Naive B cell (primary cell): ENCODE measurements at places on chromosomes 4 and X.

- no peak overlapping the region for H3K4me3 ChIP-seq
- H3K27ac ChIP-seq = no peak overlapping the region
- H3K27me3 ChIP-seq = peaks cover 22% of the 10 kb centered on the region
- H3K36me3 ChIP-seq = no peaks in the 10 kb centered on the region
- no peak for DNase-seq
Observed at GRCh38 chr4:99507349-99507748, 3.5 kb upstream of the C4orf17 start.

- no peak overlapping the region for H3K4me3 ChIP-seq
- no peak for DNase-seq
- no peaks in the 10 kb centered on the region for H3K36me3 ChIP-seq
- H3K27ac ChIP-seq = no peak overlapping the region
- H3K27me3 ChIP-seq = peaks cover 13% of the 10 kb centered on the region
Observed at GRCh38 chr4:8113611-8114377, 44.8 kb downstream of the ABLIM2 start.

DNA sequence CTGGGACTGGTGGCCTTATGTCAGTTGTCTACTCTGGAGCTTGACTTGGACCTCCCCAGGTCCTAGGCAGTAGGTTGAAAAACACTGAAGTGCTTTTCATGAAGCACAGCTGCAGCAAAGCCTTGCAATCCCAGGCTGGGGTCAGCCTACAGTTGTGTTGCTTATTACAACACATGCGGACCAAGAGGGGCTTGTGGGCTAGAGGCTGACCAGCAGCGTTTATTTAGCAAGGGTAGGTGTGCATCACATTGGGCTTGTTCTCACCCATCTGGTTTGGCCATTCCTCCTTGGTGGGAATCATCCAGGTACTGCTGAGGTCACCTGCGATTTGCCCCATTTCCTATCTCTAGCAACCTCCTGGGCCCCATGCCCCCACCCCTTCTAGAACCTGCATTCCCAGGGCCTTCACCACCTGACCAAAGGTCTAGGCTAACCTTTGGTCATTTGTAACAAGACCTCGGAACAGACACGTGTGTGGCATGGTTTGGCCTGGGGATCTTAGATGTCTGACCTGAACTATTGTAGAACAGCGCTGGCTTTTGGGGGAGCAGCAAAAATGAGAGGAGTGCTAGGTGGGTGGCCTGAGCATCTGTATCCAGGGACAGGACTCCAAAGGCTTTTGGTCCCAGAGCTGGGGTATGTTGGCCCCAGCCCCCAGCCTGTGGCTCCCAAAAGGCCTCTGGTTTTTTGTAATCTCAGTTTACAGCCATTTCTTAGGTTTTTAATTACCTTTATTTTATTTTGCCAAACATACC is 3.0 kb downstream of the RPL10 start:
- no peak for DNase-seq
- H3K36me3 ChIP-seq = peaks cover 17% of the 10 kb centered on the region
- H3K27ac ChIP-seq = no peak overlapping the region
- H3K27me3 ChIP-seq = no peaks in the 10 kb centered on the region
- H3K4me1 ChIP-seq = peaks cover 26% of the 10 kb centered on the region
- peak overlapping the region; percentile 60 for H3K4me3 ChIP-seq

- DNase-seq = no peak
- H3K36me3 ChIP-seq = no peaks in the 10 kb centered on the region
- H3K27ac ChIP-seq = no peak overlapping the region
- no peaks in the 10 kb centered on the region for H3K4me1 ChIP-seq
Observed at GRCh38 chr4:127601029-127601428, 31.7 kb upstream of the INTU start.

DNA sequence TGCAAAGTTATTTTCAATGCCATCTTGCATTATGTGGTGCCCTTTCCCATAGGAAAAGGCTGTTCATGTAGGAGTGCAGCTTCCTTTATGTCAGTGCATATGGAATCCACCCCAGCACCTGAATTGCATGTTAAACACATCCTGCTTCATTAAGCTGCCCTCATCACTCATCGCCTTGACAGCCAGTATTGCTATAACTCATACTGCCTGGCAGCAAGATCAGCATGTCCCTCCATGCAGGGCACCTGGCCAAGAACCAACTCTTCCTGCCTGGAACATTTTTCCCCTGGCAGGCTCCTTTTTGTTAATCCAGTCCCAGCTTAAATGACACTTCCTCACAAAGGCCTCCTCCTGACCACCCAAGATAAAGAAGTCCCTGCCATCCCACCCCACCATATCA is 23.5 kb upstream of the CA5B start:
- H3K4me3 ChIP-seq = peak overlapping the region; percentile 23
- peaks cover 8% of the 10 kb centered on the region for H3K36me3 ChIP-seq
- H3K27me3 ChIP-seq = no peaks in the 10 kb centered on the region
- H3K27ac ChIP-seq = no peak overlapping the region

- no peaks in the 10 kb centered on the region for H3K27me3 ChIP-seq
- DNase-seq = no peak
- H3K36me3 ChIP-seq = no peaks in the 10 kb centered on the region
- H3K27ac ChIP-seq = no peak overlapping the region
- H3K4me3 ChIP-seq = no peak overlapping the region
Observed at GRCh38 chr4:158016511-158016910, 156.3 kb downstream of the GASK1B start.

GRCh38 chr4:114320126-114320525 is 278.5 kb upstream of the UGT8 start:
- H3K4me1 ChIP-seq = no peaks in the 10 kb centered on the region
- H3K4me3 ChIP-seq = no peak overlapping the region
- no peaks in the 10 kb centered on the region for H3K36me3 ChIP-seq
- DNase-seq = no peak
- no peak overlapping the region for H3K27ac ChIP-seq

DNA sequence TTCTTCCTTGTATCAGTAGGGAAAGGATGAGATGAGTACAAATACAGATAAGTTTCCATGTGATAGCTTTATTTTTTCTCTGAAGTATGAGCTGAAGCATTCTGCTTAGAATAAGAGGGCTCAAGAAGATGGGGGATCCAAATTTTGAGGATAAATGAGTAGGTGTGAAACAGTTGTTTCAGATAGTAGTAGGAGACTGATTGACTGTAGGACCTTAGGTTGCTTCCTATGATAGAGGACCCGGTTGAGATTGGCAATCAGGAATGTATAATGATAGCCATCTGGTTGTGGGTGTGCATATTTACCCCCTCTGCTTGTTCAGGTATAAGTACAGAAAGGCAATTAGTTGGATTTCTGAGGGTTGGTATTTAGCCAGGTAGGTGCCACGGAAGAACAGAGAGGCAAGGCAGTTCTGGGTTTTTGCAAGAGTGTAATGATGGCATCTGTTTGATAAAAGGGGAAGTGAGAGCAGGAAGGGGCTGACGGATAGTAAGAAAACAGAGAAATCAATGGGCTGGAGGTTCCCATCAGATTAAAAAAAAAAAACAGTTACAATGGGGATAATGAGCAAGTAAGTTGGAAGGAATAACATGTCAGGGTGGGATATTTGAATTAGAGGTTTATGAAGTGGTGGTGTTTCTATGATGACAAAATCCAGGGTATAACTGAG is 13.7 kb downstream of the OCRL start:
- no peak overlapping the region for H3K4me3 ChIP-seq
- DNase-seq = peak; percentile 46
- peaks cover 11% of the 10 kb centered on the region for H3K36me3 ChIP-seq
- no peak overlapping the region for H3K27ac ChIP-seq

DNA sequence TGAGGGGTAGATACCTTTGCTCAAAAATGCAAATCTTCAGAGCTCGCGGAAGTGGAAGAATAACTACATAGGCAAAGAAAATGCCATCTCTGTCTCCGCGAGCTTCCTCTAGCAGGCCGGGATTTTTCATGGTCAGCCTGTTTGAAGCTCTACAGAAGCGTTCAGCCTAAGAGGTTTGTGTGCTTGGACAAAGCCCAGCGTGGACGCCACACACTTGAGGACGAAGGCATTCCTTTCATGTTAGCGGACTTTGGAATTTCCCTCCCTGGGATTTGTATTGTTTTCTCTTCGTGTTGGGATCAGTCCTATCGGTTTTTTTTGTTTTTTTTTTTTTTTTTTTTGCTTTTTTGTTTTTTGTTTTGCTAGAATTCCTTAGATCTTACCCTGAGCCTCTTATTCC is 53.7 kb downstream of the SMIM31 start:
- H3K27ac ChIP-seq = no peak overlapping the region
- H3K36me3 ChIP-seq = no peaks in the 10 kb centered on the region
- DNase-seq = no peak
- no peaks in the 10 kb centered on the region for H3K27me3 ChIP-seq

GRCh38 chrX:53116101-53116500 is 22.2 kb downstream of the KANTR start:
- H3K27ac ChIP-seq = no peak overlapping the region
- no peaks in the 10 kb centered on the region for H3K4me1 ChIP-seq
- no peak for DNase-seq
- no peaks in the 10 kb centered on the region for H3K36me3 ChIP-seq

DNA sequence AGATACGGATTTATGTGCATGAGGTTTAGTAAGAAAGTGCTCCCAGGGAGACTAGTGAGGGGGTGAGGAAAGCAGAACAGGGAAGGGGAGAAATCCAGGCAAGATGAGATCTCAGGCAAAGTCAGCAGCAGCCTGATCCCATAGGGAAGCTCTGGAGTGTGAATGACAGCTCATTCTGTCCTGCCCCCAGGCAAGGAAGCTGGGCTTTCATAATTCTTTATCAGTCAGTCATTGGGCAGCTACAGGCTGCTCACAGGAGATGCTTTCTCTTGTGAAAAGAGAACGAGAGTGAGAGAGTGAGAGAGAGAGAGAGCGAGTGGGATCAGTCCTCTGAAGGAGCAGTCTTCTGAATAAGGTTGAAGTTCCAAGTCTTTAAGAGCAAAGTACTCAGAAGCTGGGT is 48.1 kb downstream of the SRPX start:
- no peak for DNase-seq
- H3K36me3 ChIP-seq = no peaks in the 10 kb centered on the region
- H3K4me3 ChIP-seq = no peak overlapping the region
- no peak overlapping the region for H3K27ac ChIP-seq
- H3K4me1 ChIP-seq = no peaks in the 10 kb centered on the region

DNA sequence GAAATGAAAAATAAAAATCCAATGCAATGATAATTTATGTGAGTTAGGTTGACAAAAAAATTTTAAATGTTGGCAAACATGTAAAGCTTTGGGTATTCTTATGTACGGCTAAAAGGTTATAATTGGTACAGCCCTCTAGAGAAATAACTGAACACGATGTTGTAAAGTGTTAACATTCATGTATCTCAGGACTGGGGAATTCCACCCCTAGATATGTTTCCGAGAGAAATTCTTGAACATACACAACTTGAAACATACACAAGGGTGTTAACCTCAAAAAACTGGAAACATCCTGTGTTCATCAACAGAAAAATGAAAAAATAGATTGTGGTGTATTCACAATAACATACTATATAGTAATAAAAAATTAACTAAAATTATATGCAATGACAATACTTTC is 91.8 kb downstream of the CHM start:
- H3K4me1 ChIP-seq = no peaks in the 10 kb centered on the region
- H3K4me3 ChIP-seq = no peak overlapping the region
- H3K27ac ChIP-seq = no peak overlapping the region
- no peak for DNase-seq
- H3K36me3 ChIP-seq = peaks cover 19% of the 10 kb centered on the region

DNA sequence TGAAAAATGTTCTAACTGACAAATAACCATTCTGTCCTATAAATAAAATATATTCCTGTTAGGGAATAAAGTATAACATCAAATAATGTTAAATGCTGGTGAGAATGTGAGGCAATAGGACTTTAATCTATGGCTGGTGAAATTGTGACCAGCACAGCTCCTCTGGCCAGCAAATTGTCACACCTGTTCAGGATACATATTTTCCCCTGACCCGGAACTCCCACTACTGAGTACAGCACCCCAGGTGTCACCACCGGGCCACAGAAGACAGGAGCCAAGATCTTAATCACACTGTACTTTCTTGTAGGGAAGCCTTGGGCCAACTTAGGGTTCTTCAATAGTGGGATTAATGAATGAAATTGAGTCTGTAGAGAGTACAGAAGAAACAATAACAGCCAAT is 33.2 kb downstream of the C4orf33 start:
- DNase-seq = no peak
- no peaks in the 10 kb centered on the region for H3K4me1 ChIP-seq
- no peak overlapping the region for H3K4me3 ChIP-seq
- H3K27ac ChIP-seq = no peak overlapping the region
- H3K27me3 ChIP-seq = peaks cover 5% of the 10 kb centered on the region

DNA sequence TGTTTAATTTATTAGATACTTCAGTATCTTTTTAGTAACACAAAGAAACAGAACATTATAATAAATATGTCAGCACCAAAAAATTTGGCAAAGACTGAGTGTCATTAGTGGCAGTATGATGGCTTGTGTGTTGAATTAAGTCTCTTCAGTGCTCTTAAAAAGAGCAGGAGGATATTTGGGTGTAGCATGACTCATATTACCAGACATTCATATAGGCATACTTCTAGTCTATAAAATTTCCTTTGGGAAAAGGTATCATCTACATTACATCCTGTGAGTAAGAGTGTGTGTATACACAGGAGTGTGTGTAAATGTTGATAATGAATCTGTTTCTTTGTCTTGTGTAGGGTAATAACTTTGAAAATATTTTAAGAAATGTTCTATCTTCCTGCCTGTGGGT is 135.7 kb downstream of the CNKSR2 start:
- H3K27ac ChIP-seq = no peak overlapping the region
- no peaks in the 10 kb centered on the region for H3K27me3 ChIP-seq
- no peak for DNase-seq
- H3K36me3 ChIP-seq = peaks cover 3% of the 10 kb centered on the region
- no peak overlapping the region for H3K4me3 ChIP-seq

GRCh38 chr4:37825968-37826294 is 555 bp upstream of the PGM2 start:
- H3K36me3 ChIP-seq = peaks cover 10% of the 10 kb centered on the region
- peaks cover 25% of the 10 kb centered on the region for H3K4me1 ChIP-seq
- H3K4me3 ChIP-seq = peak overlapping the region; percentile 94
- no peak for DNase-seq
- H3K27ac ChIP-seq = peak overlapping the region; percentile 94

GRCh38 chrX:24799565-24799964 is 105.8 kb downstream of the POLA1 start:
- H3K27ac ChIP-seq = no peak overlapping the region
- peaks cover 7% of the 10 kb centered on the region for H3K36me3 ChIP-seq
- H3K4me3 ChIP-seq = no peak overlapping the region
- no peaks in the 10 kb centered on the region for H3K27me3 ChIP-seq
- no peaks in the 10 kb centered on the region for H3K4me1 ChIP-seq

GRCh38 chrX:54721424-54721823 is 76.6 kb downstream of the ITIH6 start:
- no peak for DNase-seq
- H3K36me3 ChIP-seq = no peaks in the 10 kb centered on the region
- no peak overlapping the region for H3K4me3 ChIP-seq
- H3K27ac ChIP-seq = no peak overlapping the region

GRCh38 chrX:9857575-9858474 is 71.6 kb downstream of the SHROOM2 start:
- peaks cover 46% of the 10 kb centered on the region for H3K27me3 ChIP-seq
- no peak overlapping the region for H3K27ac ChIP-seq
- no peaks in the 10 kb centered on the region for H3K36me3 ChIP-seq
- H3K4me3 ChIP-seq = no peak overlapping the region

GRCh38 chrX:9318766-9319165 is 146.1 kb upstream of the TBL1X start:
- no peak for DNase-seq
- no peak overlapping the region for H3K4me3 ChIP-seq
- H3K4me1 ChIP-seq = peaks cover 12% of the 10 kb centered on the region
